T-helper 17 cell (primary cell): ENCODE measurements at places on chromosomes 7 and 10. TPM values are rescaled to one million over a fixed set of nuclear protein-coding genes. Genes with fewer than 3 reads are reported as not detected.
A peak's percentile ranks its signal among the peaks of the same experiment; 100 is the strongest.

Gene SLC39A12
- total RNA-seq, result not detected

Gene DGKI
- total RNA-seq, result 0.02 TPM

Gene CYP2C18
- not detected for total RNA-seq

Gene MMD2
- total RNA-seq, result not detected

DNA sequence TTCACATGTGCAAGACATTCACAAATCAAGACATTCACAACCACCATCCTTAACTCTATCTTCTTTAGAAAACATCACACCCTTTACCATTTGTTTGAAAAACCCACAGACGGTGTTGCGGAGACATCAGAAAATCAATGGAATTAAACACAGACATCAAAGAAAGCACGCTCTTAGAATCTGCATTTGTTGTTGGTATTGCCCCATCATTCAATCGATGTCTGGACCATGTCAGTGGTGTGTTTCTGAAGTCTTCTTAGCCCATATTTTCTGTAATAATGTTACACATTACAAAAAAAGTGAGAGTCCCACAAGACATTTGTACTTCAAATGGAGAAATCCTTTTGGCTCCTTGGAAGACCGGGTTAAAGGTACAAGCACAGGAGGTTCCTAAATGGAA, 173.9 kb upstream of the AOAH start:
- DNase-seq, result no peak
- peaks cover 4% of the 10 kb centered on the region for H3K36me3 ChIP-seq
- peaks cover 8% of the 10 kb centered on the region for H3K4me1 ChIP-seq
- H3K4me3 ChIP-seq, result no peak overlapping the region
- no peaks in the 10 kb centered on the region for H3K27me3 ChIP-seq

- H3K27ac ChIP-seq, result no peak overlapping the region
- no peak for DNase-seq
- H3K27me3 ChIP-seq, result peaks cover 32% of the 10 kb centered on the region
Observed at GRCh38 chr10:80118669-80119068, 13.9 kb upstream of the PLAC9 start.

DNA sequence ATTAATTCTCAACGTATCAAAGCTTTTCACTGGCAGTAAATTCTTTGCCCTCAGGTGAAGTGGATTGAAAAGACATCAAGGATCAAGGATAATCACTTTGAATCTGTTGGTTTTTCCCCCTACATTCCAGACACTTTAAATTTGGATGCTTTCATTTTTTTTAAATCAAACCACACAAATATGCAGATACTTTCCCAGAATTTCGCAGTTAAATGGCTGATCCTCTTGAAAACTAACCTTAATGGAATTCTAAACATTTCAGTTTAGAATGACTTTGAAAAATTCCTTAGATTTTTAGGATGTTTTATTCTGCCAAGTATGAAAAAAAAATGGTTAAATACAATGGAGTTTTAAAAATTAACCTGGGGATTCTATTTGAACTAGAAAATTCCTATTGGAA, 325.9 kb downstream of the GFRA1 start:
- H3K27ac ChIP-seq, result no peak overlapping the region
- H3K27me3 ChIP-seq, result no peaks in the 10 kb centered on the region
- no peak for DNase-seq
- H3K36me3 ChIP-seq, result no peaks in the 10 kb centered on the region

GRCh38 chr7:55044371-55044717, 25.5 kb downstream of the EGFR start:
- no peak for DNase-seq
- no peaks in the 10 kb centered on the region for H3K4me1 ChIP-seq
- H3K36me3 ChIP-seq, result no peaks in the 10 kb centered on the region

DNA sequence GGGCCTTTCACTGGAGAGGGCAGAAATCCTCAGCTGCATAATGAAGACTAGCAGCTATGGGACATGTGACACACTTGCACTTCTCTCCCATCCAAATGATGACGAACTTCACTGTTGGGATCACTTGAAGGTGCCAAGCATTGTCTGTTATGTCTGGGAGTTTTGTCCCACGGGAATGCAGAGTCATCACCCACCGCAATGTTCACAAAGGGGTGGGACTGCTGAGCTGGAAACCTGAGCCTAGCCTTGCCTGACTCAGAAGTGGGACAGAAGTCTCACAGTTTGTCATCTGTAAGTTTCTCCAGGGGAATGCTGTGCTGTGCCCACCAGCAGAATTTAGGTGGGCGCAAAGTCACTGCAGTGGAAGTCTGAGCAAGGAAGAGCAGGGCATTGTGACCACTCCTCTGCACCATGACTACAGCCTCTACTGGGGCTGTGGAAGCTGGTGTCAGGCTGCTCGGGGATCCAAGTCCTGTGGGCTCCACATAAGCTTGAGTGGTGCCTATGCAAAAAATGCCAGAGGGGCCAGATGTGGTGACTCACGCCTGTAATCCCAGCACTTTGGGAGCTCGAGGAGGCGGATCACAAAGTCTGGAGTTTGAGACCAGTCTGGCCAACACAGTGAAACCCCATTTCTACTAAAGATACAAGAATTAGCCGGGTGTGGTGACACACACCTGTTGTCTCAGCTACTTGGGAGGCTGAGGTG, 472.0 kb upstream of the CNTNAP2 start:
- no peak overlapping the region for H3K4me3 ChIP-seq
- H3K4me1 ChIP-seq, result no peaks in the 10 kb centered on the region
- no peak overlapping the region for H3K27ac ChIP-seq
- H3K36me3 ChIP-seq, result no peaks in the 10 kb centered on the region
- DNase-seq, result no peak

GRCh38 chr10:79562135-79562756, 2.0 kb upstream of the SFTPA2 start:
- H3K4me3 ChIP-seq, result peak overlapping the region; percentile 65
- peaks cover 11% of the 10 kb centered on the region for H3K4me1 ChIP-seq
- peaks cover 22% of the 10 kb centered on the region for H3K27me3 ChIP-seq
- DNase-seq, result peak; percentile 34
- peaks cover 4% of the 10 kb centered on the region for H3K36me3 ChIP-seq

- no peak overlapping the region for H3K4me3 ChIP-seq
- no peak for DNase-seq
- H3K27me3 ChIP-seq, result no peaks in the 10 kb centered on the region
Observed at GRCh38 chr7:53383131-53383530, 347.7 kb downstream of the POM121L12 start.

GRCh38 chr7:92727755-92728154, 108.6 kb downstream of the CDK6 start:
- peaks cover 15% of the 10 kb centered on the region for H3K4me1 ChIP-seq
- H3K27ac ChIP-seq, result no peak overlapping the region
- DNase-seq, result no peak
- H3K36me3 ChIP-seq, result peaks cover 2% of the 10 kb centered on the region
- no peak overlapping the region for H3K4me3 ChIP-seq

DNA sequence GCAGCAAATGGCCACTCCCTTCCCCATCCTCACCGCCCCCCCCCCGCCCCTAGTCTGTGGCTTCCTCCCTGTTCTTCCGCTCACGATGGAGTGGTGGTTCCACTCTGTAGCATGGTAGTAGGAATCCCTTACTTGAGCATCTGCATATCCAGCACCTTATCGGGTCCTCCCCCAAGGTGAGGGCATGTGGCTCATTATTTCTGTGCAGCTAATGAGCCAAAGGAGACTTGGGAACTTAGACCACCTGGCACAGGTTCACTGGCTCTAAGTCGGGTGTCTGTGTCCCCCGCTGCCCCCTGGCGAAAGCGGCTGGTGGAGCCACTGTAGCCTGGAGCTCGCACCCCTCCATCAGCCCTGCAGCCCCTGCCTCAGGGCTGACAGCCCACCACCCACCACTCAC, 22.8 kb upstream of the GPR26 start:
- no peak for DNase-seq
- H3K4me3 ChIP-seq, result no peak overlapping the region
- no peak overlapping the region for H3K27ac ChIP-seq
- H3K36me3 ChIP-seq, result no peaks in the 10 kb centered on the region

DNA sequence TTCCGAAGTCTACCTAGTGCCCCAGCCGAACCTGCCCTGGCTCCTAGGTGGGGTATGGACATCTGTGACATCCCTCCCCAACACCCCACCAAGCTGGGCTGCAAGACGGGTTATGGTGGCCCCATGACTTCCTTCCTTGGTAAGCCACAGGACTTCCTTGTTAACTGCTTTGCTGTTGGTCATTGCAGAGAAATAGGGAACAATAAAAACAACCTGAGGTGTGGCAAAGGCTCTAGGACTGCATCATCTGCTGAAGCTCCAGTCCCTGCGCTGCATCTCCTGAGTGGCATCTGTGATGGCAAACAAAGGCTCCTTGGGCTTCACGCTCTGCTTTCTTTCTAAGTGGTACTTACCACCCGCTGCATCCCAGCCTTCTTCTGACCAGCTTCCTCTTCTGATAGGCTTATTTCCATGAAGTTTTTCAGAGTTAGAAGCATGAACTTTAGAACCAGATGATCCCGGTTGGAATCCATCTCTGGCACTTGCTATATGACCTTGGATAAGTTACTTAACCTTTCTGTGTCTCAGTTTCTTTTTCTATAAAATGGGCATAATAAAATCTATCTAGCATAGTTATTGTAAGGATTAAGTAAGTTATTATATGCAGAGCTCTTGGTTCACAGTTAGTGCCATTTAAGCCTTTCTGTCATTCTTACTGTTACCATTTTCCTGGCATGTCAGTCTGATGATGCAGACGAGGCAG, 216.8 kb downstream of the RPS24 start:
- no peak overlapping the region for H3K4me3 ChIP-seq
- no peak for DNase-seq
- peak overlapping the region; percentile 37 for H3K27ac ChIP-seq
- peaks cover 10% of the 10 kb centered on the region for H3K4me1 ChIP-seq

DNA sequence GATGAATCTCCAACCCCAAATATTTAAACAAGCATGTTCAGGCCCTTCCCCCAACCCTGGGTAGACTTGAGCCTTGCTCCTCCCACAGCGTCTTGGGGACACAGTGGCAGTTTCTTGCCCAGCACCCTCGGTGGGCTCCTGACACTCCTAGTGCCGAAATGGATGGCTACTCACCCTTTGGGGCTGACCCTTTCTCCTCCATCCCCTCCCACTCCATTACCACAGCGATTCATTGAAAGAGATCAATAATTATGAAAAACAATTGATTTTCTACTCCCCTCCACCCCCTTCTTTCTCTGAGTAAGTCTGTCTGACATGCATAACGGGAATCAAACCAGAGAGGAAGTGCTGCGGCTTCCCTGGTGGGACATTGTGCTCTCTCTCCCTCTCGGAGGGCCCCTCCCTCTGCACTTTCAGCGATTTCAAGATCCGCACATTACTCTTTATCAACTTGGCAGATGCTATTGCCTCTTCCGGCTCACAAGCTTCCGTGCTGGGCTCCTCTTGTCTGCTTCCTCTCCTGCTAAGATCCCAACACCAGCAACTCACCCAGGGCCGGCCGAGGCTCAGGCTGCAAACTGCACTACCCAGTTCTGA, 79.0 kb upstream of the PLXNA4 start:
- H3K27me3 ChIP-seq, result no peaks in the 10 kb centered on the region
- no peaks in the 10 kb centered on the region for H3K36me3 ChIP-seq
- peak overlapping the region; percentile 77 for H3K27ac ChIP-seq
- peaks cover 18% of the 10 kb centered on the region for H3K4me1 ChIP-seq
- peak overlapping the region; percentile 91 for H3K4me3 ChIP-seq

DNA sequence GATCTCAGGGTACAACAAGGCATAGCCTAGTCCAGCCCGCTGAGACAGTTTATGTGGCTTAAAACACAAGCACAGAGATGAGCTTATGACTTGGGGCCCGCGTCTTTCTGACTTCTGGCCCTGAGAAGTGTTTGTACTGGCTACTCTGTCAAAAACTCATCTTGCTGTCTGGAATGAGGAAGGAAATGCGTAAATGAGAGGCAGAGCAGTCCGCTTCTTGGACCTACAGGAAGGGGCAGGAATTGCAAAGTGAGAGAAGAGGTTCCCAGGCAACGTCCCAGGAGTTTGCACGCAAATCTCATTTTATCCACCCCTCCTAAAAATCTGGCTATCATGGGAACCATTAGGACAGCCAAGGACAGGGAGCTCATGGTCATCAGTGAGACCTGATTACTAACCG, 5.5 kb downstream of the ANXA11 start:
- DNase-seq, result no peak
- no peaks in the 10 kb centered on the region for H3K27me3 ChIP-seq
- H3K36me3 ChIP-seq, result peaks cover 10% of the 10 kb centered on the region
- no peak overlapping the region for H3K27ac ChIP-seq

DNA sequence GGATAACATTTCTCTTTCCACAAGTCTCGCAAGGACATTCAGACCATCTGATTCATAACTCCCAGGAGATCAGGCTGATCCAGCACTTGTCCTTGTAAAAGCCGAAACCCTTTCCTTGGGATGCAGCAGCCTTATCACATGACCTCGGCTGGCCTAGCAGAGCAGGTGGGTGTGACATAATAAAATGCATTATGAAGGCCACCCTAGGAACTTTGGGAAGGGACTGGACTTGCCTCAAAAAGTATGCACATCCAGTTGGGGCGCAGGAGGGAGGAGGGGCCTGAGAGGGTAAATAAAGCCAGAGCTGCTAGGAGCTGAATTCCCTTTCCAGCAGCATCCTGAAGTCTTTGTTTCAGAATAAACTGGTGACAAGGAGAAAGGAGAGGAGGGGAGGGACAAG, 260.8 kb downstream of the SNX13 start:
- H3K27me3 ChIP-seq, result peaks cover 14% of the 10 kb centered on the region
- no peaks in the 10 kb centered on the region for H3K36me3 ChIP-seq
- peaks cover 2% of the 10 kb centered on the region for H3K4me1 ChIP-seq

DNA sequence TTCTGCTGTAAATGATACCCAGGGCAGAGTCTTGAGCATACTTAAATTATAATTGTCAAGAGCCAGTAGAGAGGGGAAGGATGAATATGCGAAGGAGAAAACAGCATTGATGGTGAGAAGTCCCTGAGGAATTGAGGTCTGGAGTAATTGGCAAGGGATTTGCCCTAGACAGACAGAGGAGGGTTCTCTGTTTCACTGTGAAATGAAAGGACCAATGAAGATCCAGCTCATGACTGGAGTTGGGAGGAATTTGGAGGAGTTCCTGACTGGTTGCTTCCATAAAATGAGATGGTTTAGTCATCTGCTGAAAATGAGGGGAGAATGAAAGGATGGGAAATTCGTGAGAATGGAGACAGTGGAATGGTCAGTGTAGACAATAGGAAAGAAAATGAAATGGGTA, 6.8 kb downstream of the PRPF18 start:
- no peak for DNase-seq
- peaks cover 35% of the 10 kb centered on the region for H3K4me1 ChIP-seq
- no peak overlapping the region for H3K27ac ChIP-seq
- H3K27me3 ChIP-seq, result no peaks in the 10 kb centered on the region
- no peak overlapping the region for H3K4me3 ChIP-seq
